Renal cortical epithelial cell (primary cell): ENCODE measurements at places on chromosomes 2 and 18.

DNA sequence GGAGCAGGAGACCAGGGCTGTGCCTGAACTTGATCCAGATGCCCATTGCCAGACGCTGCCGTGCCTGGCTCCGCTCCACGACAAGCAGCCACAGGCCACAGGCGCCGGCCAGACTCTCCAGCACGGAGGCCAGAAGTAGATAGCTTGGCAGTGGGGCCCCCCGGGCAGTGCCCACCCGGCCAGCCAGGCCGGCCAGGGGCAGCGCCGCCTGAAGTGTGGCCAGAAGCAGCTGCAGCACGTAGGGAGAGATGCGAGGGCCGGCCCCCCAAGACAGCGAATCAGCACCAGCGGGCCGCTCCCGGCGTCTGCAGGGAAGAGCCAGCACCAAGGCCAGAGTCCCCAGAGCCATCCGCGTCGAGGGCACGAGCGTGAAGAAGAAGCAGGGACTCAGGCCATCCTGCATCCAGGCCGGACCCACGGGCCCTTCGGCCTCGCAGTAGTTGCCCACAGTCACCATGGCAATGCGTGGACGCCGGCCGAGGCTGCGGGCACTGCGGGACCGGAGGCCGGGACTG, 484 bp downstream of the ABCB6 start:
- DNase-seq, result peak; percentile 39

- no peak for DNase-seq
Measured at GRCh38 chr2:30404319-30405259, 42.5 kb upstream of the LCLAT1 start.

DNA sequence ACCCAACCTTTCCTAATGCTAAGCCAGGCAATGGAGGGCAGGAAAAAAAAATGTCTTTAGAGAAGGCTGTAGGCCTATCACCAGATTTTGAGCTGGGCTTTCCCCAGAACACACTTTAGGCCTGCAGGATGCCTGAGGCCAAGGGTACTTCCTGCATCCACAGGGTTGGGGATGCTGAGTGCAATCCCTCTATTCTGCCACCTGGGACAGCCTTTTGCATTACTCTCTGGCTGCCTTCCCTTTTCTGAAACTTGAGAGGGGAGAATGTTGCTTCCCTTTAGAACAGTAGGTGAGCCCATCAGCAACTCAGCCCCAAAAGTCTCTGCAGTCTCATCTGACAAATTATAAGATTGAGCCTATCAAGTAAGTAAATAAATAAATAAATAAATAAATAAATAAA, 195.2 kb downstream of the SLC8A1 start:
- no peak for DNase-seq

GRCh38 chr2:119338826-119339561, 27.6 kb downstream of the C2orf76 start:
- DNase-seq, result no peak

DNA sequence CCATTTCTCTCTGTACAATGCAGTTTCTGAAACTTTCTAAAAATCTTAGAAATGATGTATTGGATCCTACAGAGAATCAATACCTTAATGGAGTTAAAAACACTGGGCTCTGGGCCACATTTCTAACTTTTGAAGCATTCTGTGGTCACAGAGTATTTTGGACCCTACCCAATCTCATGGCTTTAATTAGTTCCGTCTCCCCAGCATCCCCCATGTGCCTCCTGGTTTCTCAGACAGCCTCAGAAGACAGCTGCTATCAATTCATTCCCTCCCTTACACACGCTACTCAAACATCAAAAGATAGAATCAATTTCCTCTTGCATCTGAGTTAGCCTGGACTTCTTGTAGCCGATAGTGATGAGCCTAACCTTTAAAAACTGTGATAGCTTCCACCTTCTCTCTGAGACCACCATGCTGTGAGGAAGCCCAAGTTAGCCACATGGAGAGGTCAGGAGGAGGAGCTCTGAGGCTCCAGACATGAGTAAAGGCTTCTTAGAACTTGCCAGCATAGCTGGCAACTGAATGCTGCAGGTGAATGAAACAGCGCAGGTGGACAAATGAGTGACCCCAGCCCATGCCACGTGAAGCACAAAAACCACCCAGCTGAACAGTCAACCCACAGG, 10.4 kb downstream of the ADCY3 start:
- no peak for DNase-seq

GRCh38 chr2:217723981-217724380, 278.8 kb downstream of the TNS1 start:
- no peak for DNase-seq

GRCh38 chr2:63060472-63060991, 9.9 kb downstream of the OTX1 start:
- DNase-seq, result no peak

DNA sequence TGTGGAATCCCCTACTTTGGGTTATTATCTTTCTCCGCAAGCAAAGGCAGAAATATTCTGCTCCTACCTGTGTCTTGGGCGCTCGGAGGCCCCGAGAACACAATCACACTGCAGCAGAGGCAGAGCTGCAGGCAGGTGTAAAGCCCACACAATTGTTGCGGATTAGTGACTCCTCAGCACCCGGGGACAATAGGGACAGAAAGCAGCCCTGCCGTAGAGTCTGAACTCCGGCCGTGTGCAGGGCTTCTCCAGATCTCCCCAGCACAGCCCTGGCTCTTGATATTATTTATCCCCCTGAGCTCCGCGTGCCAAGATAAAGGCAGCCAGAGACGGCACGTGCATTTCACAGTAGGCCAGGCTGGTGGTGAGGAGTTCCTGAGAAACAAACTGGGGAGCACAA, 229.2 kb downstream of the EN1 start:
- no peak for DNase-seq

DNA sequence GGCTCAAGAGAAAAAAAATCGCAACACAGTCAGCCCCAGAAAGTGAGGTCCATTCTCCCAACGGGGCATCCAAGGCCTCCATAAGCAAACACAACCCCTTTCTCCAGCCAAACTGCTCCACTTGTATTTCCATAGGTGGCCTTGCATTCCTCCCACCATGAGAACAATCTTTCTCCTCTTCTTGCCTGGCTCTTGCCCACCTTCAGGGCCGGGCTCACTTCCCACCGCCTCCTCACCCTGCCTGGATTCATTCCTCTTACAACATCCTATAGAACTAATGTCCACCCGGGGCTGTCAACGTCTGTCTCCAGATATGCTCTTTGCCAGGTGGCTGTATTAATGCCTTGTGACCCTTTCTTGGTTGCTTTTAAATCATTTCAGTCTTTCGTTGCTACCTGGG, 124.5 kb downstream of the SMAD7 start:
- no peak for DNase-seq

DNA sequence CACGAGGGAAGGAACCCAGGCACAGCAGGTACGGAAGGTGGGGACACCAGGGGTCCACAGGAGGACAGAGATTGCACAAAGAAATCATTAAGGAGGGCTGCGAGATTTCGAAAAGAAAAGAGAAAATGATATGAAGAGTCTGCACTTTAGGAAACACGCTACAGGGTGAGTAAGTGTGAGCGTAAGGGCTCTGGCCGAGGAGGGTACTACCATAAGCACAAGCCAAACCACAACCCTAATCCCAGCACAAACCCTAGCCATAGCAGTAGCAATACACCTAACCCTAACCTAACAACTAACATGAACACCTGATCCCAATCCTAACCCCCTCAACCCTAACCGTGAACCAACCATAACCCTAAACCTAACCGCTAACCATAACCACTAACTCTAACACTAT, 104.0 kb downstream of the ZNF516 start:
- no peak for DNase-seq

DNA sequence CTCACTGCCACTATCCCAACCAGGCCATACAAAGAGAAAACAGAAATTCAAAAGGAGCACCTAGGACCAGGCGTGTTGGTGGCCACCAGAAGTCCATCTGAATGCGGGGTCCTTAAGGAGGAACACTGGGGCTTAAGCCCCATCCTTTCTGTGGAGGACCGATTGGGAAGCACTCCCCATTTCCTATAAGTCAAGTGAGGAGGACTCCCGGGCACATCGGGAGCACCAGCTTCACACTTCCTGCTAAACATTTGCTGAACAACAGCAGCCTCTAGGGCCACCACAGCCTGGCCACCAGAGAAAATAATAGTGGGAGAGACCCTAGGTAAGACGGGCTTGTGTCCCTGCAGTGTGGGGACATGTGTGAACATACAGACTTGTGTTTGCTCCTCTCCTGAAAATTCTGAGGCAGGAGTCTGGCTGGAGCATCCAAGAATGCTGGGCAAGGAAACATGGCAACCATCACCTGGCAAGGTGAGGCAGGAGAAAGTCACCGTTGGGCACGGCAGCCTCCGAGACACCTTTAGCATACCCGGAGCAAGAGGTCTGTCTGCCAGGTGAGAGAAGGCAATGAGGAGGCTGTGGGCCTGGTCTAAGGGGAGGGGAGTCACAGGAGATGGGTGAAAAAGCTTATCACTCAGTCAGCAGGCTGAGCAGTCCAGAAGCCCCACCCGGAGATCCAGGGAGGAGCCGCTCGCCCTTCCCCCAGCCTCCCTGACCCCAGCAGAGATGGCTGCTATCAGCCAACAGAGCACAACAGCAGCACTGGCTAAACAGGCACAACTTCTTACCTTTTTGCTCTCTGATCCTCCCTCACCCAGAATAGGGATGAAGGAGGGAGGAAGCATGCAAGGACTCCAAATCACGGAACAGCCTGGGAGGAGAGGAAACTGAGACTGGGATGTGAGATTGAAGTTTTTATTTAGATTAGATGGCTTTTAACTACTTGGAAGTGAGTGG, 282.3 kb downstream of the EIPR1 start:
- DNase-seq, result no peak

- DNase-seq, result peak; percentile 85
Measured at GRCh38 chr2:47656715-47657600, 126.0 kb upstream of the MSH6 start.

- DNase-seq, result no peak
Measured at GRCh38 chr2:121993682-121994081, 238.2 kb downstream of the TSN start.

- peak; percentile 97 for DNase-seq
Measured at GRCh38 chr18:54279477-54280219, 10.3 kb downstream of the POLI start.

DNA sequence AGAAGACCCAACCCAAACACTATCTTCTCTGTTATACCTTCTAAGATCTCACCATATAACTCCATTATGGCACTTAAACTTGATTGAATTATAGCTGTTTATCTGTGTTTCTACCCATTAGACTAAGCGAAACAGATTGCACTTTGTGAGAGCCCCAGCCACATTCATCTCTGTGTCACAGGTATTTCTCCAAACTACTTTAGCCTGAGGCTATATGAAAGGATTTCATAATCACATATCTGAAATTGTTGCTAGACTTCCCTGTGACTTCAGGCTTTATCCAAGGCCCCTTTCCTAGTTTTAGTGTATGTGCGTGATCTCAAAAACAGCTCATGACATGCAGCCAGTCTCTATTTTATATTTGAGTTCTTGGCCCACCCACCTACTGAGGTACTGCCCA, 745.0 kb upstream of the ACVR2A start:
- peak; percentile 48 for DNase-seq
